ENCODE measurements at places on chromosomes 7 and 10.

DNA sequence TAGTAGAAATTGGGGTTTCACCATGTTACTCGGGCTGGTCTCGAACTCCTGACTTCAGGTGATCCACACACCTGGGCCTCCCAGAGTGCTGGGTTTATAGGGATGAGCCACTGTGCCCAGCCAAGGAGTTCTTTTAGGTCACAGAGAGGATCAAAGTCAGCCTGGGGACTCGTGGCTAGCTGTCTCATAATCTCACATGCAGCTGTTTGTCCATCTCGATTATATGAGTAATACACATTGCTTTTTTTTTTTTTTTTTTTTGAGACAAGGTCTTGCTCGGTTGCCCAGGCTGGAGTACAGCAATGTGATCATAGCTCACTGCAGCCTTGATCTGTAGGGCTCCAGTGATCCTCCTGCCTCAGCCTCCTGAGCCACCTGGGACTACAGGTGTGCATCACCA lies 2.2 kb downstream of the IFT22 start:
- DNase-seq, result no peak

DNA sequence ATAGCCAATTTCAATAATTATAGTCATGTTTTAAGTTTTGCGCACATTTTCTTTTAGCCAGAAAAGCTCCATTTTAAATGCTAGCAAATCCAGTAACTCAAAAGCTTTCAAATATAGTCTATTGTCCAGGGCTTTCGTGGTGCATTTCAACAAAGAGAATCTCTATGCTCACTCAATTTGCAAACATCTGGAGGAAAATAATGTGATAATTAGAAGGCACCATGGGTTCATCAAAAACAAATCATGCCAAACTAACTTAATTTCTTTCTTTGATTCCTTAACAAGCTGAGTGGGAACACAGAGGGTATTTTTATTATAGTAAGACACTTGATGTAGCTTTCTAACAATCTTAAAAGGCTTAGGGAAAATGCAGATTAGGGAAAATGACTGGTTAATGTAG lies 179.8 kb downstream of the NXPH1 start:
- no peak for DNase-seq

GRCh38 chr7:45563941-45564461 lies 10.2 kb upstream of the ADCY1 start:
- no peak for DNase-seq

- no peak for DNase-seq
These were observed 58.3 kb downstream of the IKZF1 start for GRCh38 chr7:50362712-50363282.

- DNase-seq, result no peak
These were observed 253.2 kb upstream of the INHBA start for GRCh38 chr7:41955893-41956675.

- peak; percentile 85 for DNase-seq
These were observed 50.6 kb upstream of the ITGB1 start for GRCh38 chr10:33008499-33009243.

DNA sequence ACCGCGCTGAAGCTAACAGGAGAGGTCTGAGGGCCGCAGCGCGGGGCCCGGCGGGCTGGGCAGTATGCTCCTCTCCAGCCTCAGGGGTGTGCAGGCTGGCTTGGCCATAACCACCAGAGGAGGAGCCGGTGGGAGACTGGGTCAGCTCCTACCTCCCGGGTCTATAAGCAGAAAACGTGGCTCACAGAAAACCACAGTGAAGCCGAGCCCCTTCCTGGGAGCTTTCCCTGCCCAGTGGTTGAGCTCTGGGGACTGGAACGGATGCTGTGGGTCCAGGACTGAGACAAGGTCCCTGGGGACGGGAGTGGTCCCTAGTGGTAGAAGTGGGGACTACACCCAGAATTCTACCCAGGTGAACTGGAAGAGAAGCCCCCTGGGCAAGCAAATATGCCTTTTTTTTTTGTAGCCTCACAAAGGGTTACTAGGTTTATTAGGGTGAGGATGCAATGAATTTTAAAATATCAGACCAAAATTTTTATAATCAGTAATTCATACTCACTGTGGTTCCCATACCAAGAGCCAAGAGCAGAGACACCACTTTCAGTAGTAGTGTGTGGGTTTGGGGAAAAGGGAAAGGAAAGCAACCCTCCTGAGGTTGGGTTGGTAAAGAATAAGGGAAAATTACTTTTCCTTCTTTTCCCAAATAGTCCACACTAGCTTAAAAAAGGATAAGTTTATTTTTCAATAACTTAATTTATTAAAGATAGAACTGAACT lies 67.9 kb upstream of the PRKCQ start:
- peak; percentile 4 for DNase-seq

DNA sequence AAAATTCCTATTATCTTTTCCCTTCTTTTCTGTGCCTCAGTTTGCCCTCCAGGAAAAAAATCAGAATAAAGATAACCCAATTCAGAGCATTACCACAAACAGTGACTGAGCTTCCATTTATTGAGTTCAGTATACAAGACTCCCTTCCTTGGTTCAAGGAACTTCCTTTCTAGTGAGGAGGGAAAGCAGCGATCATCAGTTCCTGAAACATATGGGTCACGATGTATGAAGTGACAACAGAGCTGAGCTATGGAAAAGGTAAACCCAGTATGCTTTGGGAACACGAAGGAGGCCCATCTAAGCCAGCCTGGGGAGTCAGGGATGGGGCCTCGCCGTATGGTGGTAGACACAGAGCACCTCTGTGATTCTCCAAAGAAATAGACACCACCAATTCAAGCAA lies 15.8 kb downstream of the C10orf71 start:
- no peak for DNase-seq

- no peak for DNase-seq
These were observed 121.9 kb downstream of the GFRA1 start for GRCh38 chr10:116151076-116151475.

DNA sequence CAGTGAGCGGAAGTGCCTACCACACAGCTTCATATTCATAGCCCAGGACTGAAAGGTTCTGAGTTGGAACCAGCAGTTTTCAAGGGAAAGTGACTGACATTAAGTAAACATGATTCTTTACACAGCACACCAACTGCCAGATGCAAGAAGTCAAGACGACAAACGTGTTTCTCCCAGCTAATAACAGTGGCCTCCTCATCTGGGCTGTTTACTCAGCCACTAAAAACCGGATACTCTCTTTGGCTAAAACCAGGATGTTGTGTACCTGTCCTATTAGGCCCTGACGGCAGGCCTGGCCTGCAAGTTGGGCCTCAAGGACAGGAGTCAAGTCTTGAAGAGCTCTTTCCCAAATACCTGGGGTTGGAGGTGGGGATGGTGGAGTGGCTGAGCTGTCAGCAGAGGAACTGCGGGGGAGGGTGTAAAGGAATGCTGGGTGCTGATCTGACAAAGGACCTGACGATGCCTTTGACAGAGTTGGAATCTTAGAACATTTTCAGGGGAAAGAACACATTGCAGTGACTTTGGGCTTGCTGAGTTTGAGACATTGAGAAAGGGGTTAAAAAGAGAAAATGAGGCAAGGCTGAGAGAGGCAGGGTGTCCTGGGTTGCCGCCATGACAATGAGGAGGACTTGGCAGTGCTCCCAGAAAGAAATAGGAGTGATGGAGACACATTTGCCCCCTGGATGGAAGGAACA lies 57.7 kb downstream of the STEAP1B start:
- no peak for DNase-seq

Measured in NCI-H526 (cell line).